ENCODE measurements at places on chromosomes 1 and 21. TPM values are rescaled to one million over a fixed set of nuclear protein-coding genes. Genes with fewer than 3 reads are reported as not detected.

The GBP1 gene
- total RNA-seq: 33.4 TPM

The OXCT2 gene
- 0.24 TPM for total RNA-seq

The OR2T11 gene
- total RNA-seq: not detected

The PEX19 gene
- 43.8 TPM for total RNA-seq

The SH2D5 gene
- 0.35 TPM for total RNA-seq

Measured in naive thymus-derived CD4-positive, alpha-beta T cell (primary cell).